Naive thymus-derived CD8-positive, alpha-beta T cell (primary cell): ENCODE measurements at places on chromosomes 4 and X.

DNA sequence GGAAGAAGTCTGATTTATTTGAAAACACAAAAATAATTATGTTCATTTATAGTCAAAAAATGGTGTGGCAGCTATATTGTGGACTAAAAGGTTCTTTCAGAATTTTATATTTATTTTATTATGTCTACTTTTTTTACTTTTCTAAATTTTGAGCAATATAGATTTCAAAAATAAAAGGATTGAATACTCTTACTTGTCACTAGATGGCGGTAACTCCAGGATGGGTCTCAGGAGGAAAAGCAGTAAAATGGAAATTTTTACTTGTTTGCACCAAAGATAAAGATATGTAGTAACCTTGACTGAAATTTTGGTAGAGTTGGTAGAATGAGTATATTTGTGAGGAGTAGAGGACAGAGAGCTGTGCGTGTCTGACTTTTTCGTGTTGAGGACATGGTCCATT is 14.5 kb upstream of the DACH2 start:
- DNase-seq = peak; percentile 11

GRCh38 chr4:39062094-39062769 is at the start of gene KLHL5:
KLHL5 (plus strand) TSS chr4:39062232; CDS start chr4:39062653, 421 bp downstream.
- DNase-seq = no peak

DNA sequence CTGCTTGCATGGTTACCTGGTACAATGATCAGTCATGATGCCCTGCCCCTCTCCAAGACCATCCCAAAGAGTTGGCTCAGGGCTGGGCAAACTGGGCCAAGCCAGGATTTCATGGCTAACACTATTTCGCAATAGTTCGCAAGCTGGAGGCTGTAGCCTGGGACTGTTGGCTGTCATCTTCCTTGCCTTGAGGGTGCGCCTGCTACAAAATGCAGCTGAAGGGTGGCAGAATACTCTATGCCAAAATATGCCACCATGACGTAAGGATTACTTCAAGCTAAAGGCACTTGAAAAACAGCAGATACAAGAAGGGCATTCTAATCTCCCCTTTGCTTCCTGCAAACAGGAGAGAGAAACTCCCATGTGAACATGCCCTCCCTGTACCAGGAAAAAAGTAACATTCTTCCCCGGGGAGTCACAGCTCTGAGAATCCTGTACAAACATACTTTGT is 21.0 kb downstream of the SAT1 start:
- DNase-seq = no peak

DNA sequence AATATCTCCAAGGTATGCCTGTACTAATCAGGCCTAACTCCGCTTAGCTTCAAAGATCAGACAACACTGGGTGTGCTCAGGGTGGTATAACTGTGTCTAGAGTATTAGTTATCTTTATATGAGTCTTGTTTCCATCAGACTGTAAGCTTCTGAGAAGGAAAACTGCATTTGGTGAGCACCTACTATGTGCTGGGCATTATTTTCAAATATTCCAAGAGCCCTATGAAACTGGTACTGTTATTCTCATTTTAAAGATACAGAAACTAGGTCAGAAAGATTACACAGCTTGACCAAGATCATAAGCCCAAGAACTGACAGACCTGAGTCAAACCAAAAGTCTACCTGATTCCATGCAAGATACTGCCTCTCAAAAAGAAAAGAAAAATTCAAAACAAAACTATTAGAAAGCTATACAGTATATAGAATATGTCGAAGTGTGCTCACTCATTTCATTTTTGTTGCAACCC is 44.4 kb downstream of the LRBA start:
- no peak for DNase-seq

- no peak for DNase-seq
Measured at GRCh38 chrX:10483191-10483831, 137.1 kb downstream of the MID1 start.

GRCh38 chr4:30630431-30630830 is 89.7 kb upstream of the PCDH7 start:
- DNase-seq = no peak
